Tracheal epithelial cell (primary cell): ENCODE measurements at places on chromosomes 2 and 18. TPM values are rescaled to one million over a fixed set of nuclear protein-coding genes. Genes with fewer than 3 reads are reported as not detected.

MATN3 gene
- total RNA-seq = 0.85 and 1.9 TPM in 2 replicates

OTX1 gene
- total RNA-seq = 2.7 and 4.3 TPM in 2 replicates

EIF2B4 gene
- total RNA-seq = 19.0 and 22.7 TPM in 2 replicates

SP110 gene
- 0.43 and 2.2 TPM in 2 replicates for total RNA-seq
